Stimulated activated CD4-positive, alpha-beta T cell treated with anti-CD3 and anti-CD28 coated beads, Interleukin-1b, Interleukin-23, amount 100 ng/mL, for 1 hour (primary cell): ENCODE measurements at places on chromosomes 2 and 18.

DNA sequence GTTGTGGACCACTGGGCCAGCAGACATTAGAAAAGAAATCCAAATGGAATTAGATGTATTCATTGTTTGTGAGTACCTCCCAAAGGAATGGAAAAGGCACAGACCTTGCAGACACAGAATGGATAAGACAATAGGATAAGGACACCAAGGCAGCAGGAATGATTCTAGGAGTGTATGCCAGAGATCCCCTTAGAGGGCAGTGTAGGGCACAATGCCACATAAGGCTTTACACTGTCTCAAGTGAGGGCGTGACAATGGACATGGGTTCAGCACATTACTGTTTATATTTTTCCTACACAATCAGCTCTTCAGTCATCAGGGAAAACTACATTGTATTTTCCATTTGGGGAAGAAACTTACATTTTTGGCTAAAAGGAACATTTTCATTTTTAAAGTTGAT is 250.9 kb downstream of the PTH2R start:
- no peak for DNase-seq

DNA sequence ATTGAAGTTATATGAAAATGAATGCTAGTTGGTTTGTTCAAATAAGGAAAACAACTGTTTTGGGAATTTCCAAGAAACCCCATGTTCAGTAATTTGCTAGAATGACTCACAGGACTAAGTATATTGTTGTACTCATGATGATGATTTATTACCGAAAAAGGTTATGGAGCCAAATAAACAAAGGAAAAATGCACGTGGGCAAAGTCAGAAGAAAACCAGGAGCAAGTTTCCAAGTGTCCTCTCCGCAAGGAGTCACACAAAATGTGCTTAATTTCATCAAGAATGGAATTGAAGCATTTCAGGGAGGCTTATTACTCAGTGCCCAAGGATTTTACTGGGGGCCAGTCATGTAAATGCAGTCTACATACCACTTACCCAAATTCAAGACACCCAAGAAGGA is 1652.4 kb upstream of the TMEFF2 start:
- DNase-seq, result no peak

- no peak for DNase-seq
Observed at GRCh38 chr2:169363560-169364150, 1.3 kb upstream of the LRP2 start.

- no peak for DNase-seq
Observed at GRCh38 chr2:20122864-20123263, 71.4 kb upstream of the LAPTM4A start.

DNA sequence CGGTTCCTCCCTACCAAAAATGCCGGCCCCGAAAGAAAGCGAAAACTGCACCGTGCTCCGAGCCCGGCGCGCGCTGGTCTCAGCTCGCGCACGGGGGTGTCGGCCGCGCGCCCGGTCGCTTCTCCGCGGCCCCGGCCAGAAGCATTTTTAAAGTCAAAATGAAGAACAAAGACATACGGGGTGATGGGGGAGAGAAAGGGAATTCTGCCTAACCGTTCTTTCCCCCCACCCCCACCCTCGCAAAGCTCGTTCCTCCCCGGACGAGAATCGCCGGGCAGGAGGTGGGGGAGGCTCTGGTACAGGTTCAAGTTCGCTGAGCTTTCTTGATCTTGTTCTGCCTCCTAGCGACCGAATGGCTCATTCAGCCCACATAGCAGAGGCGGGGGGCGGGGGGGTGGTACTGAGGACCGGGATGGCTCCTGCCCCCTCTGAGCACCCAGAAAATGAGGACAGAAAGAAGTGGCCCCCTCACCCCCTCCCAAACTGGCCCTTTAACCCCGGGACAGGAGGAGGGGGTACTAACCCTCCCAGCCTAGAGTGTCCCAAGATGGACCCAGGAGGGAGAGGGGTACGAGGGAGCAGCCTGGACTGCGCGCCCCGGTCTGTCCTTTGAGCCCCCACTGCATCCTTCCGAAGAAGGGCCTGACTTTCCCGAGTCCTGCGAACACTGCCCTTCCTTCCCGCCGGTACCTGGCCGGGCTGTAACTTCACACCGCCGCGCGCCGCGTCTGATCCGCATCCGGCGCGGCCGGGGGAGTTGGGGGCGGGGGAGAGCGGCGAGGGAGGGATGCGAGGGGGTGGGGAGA is 3.1 kb downstream of the BCL11A start:
- no peak for DNase-seq

DNA sequence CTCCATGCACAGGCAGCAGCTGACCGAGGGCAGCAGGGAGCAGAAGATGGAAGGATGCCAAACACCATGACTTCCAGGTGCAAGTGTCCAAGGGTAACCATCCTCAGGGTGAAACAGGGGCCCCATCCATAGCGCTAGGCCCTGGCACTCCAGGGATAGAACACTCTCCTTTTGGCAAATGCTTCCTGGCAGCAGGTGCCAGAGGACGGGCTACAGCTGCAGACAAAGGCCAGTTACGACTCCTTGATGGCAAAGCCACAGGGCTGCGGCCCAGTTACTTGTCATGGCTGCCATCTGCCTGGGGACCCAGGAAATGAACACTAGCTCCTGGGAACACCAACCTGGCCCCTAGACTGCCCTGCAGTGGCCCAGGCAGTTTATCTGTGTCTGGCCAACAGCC is 178.8 kb downstream of the TMEM163 start:
- no peak for DNase-seq

DNA sequence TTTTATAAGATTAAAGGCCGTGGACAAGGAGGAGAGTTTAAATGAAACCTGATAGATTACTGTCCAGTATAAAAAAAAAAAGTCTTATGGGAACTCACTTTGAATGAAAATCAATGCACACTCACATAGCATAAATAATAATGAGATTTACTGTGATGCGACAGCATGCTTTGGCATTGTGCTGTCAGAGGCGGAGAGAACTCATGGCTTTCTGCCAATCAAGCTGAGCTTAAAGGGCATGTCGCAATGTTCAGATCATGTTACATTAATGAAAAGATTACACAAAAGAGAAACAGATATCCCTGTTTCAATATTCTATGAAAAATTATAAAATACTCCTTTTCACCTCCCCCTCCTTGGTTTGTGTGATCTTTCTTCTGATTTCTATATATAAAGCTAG is 310.8 kb downstream of the ERBB4 start:
- no peak for DNase-seq

DNA sequence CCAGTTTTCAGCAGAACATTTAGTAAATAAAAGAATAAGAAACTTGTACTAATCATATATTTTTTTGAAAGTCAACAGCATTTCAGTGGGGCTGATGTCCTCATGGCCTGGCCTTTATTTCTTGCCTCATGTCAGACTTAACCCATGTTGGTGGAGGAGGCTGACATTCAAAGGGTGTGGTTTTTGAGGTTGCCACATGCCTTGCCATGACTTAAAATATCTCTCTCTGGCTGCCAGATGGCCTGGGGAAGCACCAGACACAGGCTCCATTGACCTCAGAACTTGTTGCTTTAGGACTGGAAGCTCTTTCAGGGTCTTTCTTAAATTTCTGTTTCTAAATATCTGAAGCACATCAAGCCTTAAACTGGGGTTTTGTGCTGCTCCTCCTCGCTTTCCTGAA is 32.5 kb upstream of the CD28 start:
- no peak for DNase-seq

GRCh38 chr2:59427980-59428379 is 1125.5 kb downstream of the BCL11A start:
- DNase-seq, result no peak

GRCh38 chr18:73043211-73043610 is 175.4 kb upstream of the NETO1 start:
- no peak for DNase-seq

DNA sequence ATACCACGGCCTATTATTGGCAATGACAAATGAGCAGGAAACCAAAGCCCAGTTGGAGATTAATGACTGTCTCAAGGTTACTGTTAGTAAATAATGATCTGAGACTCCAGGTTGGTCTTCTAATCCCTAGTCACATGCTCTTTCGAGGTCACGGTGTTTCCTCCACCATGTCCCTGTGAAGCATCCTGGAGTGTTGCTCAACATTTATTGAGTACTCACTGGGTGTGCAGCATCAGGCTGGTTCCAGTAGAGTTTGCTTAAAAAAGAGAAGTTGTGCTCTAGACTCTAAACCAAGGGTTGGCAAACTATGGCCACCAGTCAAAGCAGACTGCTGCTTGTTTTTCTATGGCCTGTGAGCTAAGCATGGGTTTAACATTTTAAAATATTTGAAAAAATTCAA is 263.8 kb upstream of the ATP5MC3 start:
- DNase-seq, result no peak

- DNase-seq, result no peak
Observed at GRCh38 chr2:227025510-227025909, 138.5 kb downstream of the COL4A4 start.

DNA sequence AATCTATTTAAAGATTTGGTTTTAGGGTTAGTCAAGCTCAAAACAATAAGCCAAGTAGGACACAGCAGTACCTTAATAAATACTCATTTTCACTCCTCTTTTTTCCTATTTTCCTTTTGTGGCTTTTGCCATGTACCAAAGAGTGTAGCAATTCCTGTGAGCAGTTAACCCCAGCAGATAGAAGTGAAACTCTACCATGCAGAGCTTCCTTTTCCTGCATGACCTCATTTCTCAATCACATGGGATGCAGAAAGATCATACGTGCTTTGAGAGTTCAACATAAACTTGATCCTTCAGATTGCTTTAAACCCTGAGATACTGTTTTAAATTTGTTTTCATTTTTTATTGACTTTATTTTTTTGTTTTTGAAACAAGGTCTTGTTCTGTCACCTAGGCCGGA is 99.1 kb upstream of the ARHGAP15 start:
- DNase-seq, result no peak

- DNase-seq, result no peak
Observed at GRCh38 chr2:41853427-41854191, 194.2 kb upstream of the PKDCC start.

DNA sequence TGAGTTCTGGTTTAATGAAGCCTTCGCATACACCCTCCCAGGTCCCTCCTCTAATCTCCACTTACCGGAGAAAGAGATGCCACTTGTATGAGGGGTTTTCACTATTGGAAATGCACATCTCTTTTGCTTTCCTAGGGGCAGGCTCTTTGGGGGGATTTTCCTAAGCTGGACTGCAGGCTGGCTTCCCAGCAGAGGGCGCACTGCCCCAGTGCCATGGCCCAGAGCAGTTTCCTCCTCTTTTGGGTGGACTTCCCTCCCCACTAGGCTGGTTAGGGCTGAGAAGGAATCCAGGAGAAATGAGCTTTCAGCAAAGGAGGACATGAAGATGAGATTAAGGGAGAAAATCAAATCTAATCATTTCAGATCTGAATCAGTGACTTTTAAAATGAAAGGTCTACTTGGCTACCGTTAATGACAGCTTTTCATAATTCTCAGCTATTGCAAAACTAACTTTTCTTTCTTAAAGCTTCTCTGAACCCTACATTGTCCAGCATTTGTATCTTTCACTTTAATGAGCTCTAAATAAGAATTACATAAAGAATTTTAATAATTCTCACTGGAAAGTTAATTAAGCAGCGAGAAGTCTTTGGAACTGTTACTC is 784.1 kb upstream of the FANCL start:
- DNase-seq, result no peak

GRCh38 chr18:49015886-49016647 is 65.3 kb upstream of the SMAD7 start:
- no peak for DNase-seq

DNA sequence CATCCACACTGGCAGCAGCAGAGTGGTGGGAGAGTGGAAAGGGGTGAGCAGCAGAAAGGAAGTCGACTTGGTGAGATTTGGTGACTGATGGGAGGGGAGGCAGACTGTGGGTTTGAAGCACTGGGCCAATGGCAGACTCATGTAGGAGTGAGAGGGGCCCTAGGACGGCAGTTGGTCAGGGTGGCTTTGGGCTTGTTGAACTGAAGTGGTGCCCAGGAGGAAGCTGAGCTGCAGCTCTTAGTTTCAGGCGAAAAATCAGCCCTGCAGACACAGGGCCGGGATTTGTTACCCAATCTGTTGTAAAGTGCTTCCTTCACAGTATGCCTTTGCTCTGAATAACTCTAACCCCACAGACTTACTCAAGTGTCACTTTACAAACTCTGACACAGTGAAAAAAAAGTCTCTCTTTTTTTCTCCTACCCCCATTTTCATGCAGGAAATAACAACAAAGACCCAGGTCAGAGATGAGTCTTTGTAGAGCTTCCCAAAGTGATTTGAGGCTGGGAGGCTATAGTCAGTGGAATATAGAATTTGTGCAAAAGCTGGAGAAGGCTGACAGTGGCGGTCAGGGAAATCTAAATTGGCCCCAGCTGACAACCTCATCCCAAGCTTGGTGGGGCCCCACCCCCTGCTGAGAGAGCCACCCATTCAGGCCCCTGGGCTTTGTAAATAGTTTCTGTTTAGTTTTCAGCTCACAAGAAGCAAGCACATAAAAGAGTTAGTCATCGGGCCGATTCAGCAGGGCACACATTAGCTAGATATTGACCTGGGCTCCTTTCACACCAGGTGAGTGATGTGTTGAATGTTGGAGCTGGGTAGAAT is 226.9 kb downstream of the VAPA start:
- no peak for DNase-seq

DNA sequence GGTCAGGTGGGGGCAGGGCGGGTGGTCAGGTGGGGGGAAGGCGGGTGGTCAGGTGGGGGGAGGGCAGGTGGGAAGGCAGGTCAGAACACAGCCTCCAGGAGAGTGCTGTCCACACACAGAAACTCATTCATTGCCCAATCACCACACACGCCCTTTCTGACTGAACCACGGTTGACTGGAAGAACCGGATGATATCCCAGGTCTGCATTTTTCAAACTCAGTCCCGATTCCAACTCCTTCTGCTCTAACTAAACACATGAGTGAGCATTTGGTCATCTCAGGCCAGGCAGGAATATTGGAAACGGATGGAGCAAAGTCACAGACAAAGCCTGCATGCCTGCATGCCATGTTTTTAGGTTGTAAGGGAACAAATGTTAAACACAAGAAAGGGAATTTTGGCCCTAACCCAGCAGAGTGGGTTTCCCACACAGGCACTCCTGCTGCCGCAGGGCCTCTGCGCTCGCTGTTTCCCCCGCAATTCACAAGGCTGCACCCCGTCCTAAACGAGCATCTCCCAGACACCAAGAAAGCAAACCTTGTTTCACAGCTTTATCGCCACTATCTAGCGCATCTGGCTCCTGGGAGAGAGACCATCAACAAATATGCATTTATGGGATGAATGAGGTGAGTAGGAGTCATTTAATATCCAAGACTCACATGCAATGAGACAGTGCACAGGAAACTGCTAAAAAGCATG is 100.1 kb downstream of the ZNF516 start:
- DNase-seq, result no peak
